ENCODE measurements at places on chromosomes 16 and 17. TPM values are rescaled to one million over a fixed set of nuclear protein-coding genes. Genes with fewer than 3 reads are reported as not detected.

GRCh38 chr17:44176257-44176656 lies 5.8 kb downstream of the ASB16 start:
- no peak overlapping the region for H3K27ac ChIP-seq
- no peak overlapping the region for H3K4me3 ChIP-seq
- no peaks in the 10 kb centered on the region for H3K4me1 ChIP-seq
- no peaks in the 10 kb centered on the region for H3K27me3 ChIP-seq
- H3K36me3 ChIP-seq, result no peaks in the 10 kb centered on the region

DNA sequence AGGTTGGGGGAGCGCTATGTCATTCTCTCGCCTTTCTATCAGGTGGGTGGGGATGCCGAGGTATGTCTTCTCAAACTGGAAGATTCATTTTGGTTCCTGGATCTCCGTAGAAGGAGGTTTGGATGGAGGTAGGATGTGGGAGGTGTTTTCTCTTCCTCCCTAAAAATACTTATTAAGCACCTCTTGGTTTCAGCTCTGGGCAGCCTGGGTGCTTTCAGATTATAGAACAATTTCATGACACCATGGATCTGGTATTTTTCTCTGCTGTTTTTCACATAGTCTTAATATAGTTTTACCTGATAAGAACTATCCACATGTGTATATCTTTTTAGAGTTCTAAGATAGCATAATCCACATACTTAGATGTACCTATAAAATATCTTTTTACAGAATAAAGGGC lies 92.9 kb downstream of the YPEL2 start:
- H3K36me3 ChIP-seq, result no peaks in the 10 kb centered on the region
- H3K4me3 ChIP-seq, result no peak overlapping the region
- peaks cover 44% of the 10 kb centered on the region for H3K4me1 ChIP-seq

DNA sequence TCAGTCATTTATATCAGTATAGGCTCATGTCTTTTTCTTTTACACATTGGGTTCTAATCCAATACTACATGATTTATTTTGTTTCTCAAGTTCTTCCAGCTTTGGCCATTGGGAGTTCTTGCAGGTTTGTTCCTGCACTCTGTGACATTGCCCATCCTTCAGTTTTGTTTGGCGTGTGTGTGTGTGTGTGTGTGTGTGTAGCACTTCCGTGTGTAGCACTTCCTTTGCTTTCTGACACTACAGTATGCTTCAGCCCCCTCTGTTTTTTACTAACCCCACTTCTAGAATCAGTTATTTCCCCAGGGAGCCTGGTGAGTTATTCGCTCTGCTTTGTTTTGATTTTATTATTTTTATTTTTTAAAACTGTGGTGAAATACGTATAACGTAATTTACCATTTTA lies 75.6 kb upstream of the LGALS9 start:
- no peak overlapping the region for H3K27ac ChIP-seq
- no peak for DNase-seq
- no peaks in the 10 kb centered on the region for H3K27me3 ChIP-seq
- no peak overlapping the region for H3K4me3 ChIP-seq

- H3K36me3 ChIP-seq, result peaks cover 7% of the 10 kb centered on the region
- H3K4me3 ChIP-seq, result no peak overlapping the region
- peaks cover 35% of the 10 kb centered on the region for H3K4me1 ChIP-seq
- no peak for DNase-seq
Observed at GRCh38 chr16:67917140-67917851, 14.4 kb downstream of the CTRL start.

The CIITA gene
- 4.2 TPM for total RNA-seq

The CACNG1 gene
- total RNA-seq, result not detected

DNA sequence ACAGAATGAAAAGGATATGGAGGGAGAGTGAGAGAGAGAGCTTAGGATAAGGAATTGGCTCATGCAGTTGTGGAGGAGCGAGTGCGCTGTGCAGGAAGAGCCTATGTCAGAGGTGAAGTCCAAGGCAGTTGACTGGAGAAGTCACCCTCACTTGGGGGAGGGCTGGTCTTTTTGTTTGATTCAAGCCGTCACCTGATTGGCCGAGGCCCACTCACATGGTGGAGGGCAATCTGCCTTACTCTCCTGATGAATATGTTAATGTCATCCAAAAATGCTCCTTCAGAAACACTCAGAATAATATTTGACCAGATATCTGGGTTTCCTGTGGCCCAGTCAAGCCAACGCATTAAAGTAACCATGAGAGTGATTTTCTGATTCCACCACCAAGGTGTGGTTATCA lies 131.7 kb downstream of the KATNIP start:
- H3K27me3 ChIP-seq, result no peaks in the 10 kb centered on the region
- H3K36me3 ChIP-seq, result peaks cover 4% of the 10 kb centered on the region
- H3K4me3 ChIP-seq, result no peak overlapping the region
- H3K4me1 ChIP-seq, result no peaks in the 10 kb centered on the region
- no peak overlapping the region for H3K27ac ChIP-seq
- no peak for DNase-seq

GRCh38 chr17:1323336-1323735 lies 43.9 kb downstream of the TRARG1 start:
- no peak overlapping the region for H3K27ac ChIP-seq
- H3K4me1 ChIP-seq, result no peaks in the 10 kb centered on the region
- H3K27me3 ChIP-seq, result no peaks in the 10 kb centered on the region
- no peak for DNase-seq
- no peaks in the 10 kb centered on the region for H3K36me3 ChIP-seq
- H3K4me3 ChIP-seq, result no peak overlapping the region

The CASKIN2 gene
- total RNA-seq, result 11.4 TPM

The ACSM2A gene
- total RNA-seq, result 1,049 TPM

DNA sequence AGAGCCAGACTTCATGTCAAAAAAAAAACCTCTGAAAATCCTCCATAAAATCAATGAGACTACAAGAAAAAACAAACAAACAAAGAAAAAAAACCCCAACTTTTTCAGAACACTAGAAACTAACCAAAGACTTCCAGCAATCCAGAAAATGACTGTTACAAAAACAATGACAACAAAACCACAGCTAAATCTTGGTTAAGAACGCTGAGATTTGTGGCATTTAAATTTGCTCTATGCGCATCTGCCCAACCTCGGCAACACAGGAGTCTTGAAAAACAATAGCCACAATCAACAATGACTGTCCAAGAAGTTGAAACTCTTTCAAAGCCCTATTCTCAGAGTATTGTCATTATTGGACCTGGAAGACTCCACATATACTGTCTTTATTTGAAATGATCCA lies 402.4 kb downstream of the ZFHX3 start:
- H3K4me3 ChIP-seq, result no peak overlapping the region
- H3K36me3 ChIP-seq, result no peaks in the 10 kb centered on the region
- DNase-seq, result no peak
- no peaks in the 10 kb centered on the region for H3K27me3 ChIP-seq
- no peaks in the 10 kb centered on the region for H3K4me1 ChIP-seq

DNA sequence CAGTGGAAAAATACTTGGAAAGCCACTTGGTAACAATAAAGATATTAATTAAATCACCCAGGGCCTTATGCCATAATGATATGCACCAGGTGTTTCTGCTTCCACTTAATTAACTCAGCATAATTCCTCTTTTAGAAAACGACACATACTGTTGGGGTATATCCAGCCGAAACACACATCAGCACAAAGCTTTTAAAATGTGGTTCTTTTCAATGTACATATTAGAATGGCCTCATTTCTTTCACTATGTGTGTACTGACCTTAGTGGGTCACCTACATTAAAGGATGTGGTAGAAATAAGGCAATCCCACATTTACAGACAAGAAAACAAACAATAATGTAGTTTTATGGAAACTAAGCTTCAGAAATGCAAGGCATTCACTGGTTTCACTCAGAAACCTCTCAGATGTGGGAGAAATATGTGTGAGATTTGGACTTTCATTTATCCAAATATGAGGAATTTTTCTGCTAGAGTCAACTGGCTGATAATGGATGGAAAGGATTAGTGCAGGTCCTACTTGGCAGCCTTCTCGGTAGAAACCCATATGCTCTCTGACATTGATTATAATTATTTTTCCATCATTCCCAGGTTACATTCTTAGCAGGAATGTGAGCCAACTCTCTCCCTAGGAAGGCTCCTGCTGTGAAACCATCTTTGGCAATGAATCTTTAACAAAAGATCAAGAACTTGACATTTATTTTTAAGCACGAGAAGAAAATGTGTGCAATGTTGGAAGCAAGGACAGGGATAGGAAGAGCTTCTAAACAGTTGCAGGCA lies 66.7 kb upstream of the DHX40 start:
- H3K27me3 ChIP-seq, result no peaks in the 10 kb centered on the region
- H3K27ac ChIP-seq, result no peak overlapping the region
- H3K4me3 ChIP-seq, result no peak overlapping the region
- DNase-seq, result no peak
- H3K36me3 ChIP-seq, result no peaks in the 10 kb centered on the region

DNA sequence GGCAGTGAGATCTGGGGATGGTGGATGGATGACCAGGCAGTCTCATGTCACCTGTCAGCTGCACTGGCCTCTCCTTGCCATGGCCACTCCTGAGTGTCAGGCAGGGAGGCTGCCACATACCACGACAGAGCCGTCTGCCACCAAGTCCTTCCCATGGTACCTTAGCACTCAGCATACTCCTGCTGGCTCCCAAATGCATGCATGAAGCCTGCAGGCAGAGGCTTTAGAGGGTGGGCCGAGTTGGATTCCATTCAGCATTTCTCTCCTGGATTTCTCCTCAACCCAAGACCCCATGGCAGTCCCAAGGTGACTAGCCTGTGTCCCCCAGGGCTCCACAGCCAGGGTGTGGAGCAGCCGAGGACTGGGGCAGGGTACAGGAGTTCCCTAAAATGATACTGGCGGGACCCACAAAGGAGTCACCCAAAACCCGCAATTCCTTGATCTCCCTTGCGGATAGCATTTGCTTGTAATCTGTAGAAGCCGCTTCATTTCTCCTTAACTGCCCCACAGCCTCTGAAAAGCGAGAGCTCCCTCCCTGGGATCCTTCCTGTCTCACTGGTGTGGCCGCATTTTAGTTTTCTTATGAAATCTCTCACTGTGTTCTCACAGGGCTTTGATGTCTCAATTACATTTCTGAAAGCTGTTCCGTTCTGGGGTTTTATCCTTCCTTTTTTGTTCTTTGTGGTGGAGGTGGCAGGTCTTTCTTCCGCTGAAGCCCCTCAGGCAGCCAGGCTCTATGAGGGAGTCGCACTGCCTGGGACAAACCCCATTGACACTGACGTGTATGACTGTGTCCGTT lies 141.4 kb downstream of the SOCS1 start:
- no peaks in the 10 kb centered on the region for H3K27me3 ChIP-seq
- H3K4me1 ChIP-seq, result no peaks in the 10 kb centered on the region
- no peak overlapping the region for H3K4me3 ChIP-seq
- no peaks in the 10 kb centered on the region for H3K36me3 ChIP-seq
- DNase-seq, result no peak

DNA sequence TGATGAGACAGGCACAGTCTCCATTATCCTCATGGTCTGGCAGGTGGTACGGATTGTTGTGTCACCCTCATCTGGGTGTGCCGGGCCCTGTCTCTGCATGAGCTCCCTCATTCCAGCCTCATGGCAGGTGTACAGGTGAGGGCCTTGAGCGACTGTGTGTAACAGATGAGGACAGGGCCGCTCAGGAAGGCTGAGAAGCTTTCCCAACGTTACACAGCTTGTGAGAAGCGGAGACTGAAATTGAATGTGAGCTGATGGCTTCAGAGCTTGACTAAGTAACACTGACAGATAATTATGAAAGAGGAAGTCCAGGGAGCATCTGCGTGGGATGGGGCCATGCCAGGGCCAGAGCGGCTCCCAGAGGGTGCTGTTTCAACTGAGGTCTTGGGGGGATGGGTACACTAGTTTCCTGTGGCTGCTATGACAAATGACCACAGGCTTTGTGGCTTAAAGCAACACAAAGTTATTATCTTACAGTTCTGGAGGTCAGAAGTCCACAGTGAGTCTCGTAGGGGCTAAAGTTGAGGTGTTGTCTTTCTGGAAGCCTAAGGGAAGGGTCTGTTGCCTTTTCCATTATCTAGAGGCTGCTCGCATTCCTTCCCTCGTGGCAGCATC lies 36.7 kb downstream of the CMIP start:
- H3K4me1 ChIP-seq, result peaks cover 49% of the 10 kb centered on the region
- H3K36me3 ChIP-seq, result no peaks in the 10 kb centered on the region
- peak overlapping the region; percentile 87 for H3K27ac ChIP-seq
- DNase-seq, result no peak
- H3K4me3 ChIP-seq, result no peak overlapping the region

DNA sequence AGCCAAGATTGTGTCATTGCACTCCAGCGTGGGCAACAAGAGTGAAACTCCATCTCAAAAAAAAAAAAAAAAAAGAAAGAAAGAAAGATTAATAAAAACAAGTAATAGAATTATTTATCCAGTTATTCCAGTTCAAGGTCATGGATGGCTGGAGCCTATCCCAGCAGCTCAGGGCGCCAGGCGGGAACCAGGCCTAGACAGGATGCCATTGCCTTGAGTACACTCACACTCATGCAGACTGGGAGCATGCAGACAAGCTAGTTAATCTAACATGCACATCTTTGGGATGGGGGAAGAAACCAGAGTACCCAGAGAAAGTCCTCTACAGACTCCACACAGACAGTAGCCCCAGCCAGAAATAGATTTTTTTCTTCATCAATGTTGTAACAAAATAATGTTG lies 17.9 kb downstream of the PDP2 start:
- H3K4me1 ChIP-seq, result peaks cover 6% of the 10 kb centered on the region
- H3K4me3 ChIP-seq, result no peak overlapping the region
- no peak for DNase-seq

DNA sequence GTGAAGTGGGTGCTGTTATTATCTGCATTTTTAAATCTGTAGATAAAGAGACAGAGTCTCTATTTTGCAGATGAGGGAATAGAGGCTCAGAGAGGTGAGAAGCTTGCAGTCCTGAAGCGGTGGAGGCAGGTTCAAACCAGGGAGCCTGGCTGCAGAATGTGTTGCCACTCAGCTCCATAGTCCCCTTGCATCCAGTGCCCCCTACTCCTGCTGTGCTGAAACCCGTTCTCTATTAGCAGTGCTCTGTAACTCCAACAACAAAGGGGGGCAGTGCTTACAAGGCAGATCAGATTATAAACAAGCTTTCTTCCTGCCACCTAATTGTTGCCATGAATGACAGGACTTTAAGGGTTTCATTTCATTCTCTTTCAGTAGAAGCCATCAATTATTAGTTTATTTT lies 118.1 kb upstream of the CACNG3 start:
- no peaks in the 10 kb centered on the region for H3K36me3 ChIP-seq
- H3K27me3 ChIP-seq, result peaks cover 2% of the 10 kb centered on the region
- no peak overlapping the region for H3K4me3 ChIP-seq
- no peak overlapping the region for H3K27ac ChIP-seq
- DNase-seq, result no peak

The AATF gene
- total RNA-seq, result 13.9 TPM

GRCh38 chr17:58677194-58677880 lies 14.5 kb downstream of the TEX14 start:
- H3K27me3 ChIP-seq, result no peaks in the 10 kb centered on the region
- no peak overlapping the region for H3K4me3 ChIP-seq
- H3K36me3 ChIP-seq, result no peaks in the 10 kb centered on the region
- no peaks in the 10 kb centered on the region for H3K4me1 ChIP-seq
- no peak overlapping the region for H3K27ac ChIP-seq
- no peak for DNase-seq

The SYNGR3 gene
- total RNA-seq, result 0.17 TPM

- DNase-seq, result no peak
- H3K27ac ChIP-seq, result no peak overlapping the region
- no peak overlapping the region for H3K4me3 ChIP-seq
- no peaks in the 10 kb centered on the region for H3K27me3 ChIP-seq
- H3K4me1 ChIP-seq, result no peaks in the 10 kb centered on the region
Observed at GRCh38 chr17:83127431-83128160, 48.2 kb downstream of the METRNL start.

All from liver (tissue), 10 donors.